Fibroblast of mammary gland (primary cell): ENCODE measurements at places on chromosomes 2 and 18.

- DNase-seq: peak; percentile 89
Measured at GRCh38 chr2:168573128-168573903, 117.2 kb downstream of the CERS6 start.

DNA sequence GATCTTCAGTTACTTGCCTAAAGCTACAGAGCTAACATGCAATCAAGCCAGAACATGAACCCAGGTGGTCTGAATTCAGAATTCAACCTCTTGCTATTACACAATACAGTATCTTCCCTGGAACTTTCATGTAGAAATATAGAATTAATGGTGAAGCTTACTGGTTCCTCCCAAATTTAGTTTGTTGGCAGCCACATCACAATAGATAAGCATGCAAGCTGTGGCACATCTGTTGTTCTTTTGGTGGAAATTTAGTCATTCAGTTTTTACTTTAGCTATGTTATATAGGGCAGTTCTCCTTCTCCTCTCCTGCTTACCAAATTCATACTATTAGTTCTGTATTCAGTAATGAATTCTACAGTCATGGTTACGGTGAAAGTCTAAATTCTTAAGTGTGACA, 101.0 kb upstream of the RNF152 start:
- peak; percentile 30 for DNase-seq

DNA sequence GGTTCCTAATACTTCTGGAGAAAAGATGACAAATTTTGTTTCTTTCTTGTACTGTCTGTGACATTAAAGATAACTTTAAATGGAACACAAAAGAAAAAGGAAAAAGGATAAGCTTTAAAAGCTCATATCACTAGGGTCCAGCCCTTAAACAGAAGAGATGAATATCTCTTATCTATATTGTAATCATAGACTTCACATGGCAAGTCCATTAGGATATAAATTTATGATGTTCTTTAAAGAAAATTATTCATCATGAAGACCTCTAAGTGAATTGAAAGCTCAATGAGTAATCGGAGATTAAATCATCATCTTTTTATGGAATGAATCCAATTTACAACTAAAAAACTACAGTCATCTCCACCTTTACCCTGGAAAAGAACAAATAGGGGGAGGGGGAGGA, 111.6 kb upstream of the SATB2 start:
- no peak for DNase-seq

GRCh38 chr2:75476761-75477160, 84.0 kb downstream of the EVA1A start:
- DNase-seq: peak; percentile 31

DNA sequence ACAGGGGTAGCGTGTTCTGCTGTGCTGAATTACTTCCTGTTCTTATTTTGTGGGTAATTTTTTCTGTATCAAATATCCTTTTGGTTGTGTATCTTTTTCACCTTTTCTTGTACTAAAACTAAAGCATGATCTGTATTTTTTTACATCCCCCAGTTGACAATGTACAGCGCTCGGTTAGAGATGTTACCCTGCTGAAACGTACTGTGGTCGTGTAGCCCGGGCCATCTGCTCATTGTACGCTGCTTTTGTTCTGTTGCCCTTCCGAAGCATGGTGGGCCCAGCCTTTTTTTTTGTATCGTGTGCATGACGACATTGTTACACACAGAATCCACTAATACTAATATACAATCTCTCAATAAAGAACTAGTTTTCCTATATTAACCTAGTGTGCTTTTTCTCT, 233.1 kb downstream of the HAUS1 start:
- no peak for DNase-seq
